ENCODE measurements at places on chromosomes 4 and X.

GRCh38 chr4:98110929-98111328 lies 32.3 kb downstream of the STPG2 start:
- no peak for DNase-seq

- DNase-seq: no peak
Observed at GRCh38 chr4:151860561-151861093, 99.8 kb upstream of the GATB start.

- no peak for DNase-seq
Observed at GRCh38 chr4:41645728-41646390, 102.7 kb downstream of the PHOX2B start.

GRCh38 chr4:3225936-3226335 lies 23.0 kb upstream of the MSANTD1 start:
- DNase-seq: no peak

DNA sequence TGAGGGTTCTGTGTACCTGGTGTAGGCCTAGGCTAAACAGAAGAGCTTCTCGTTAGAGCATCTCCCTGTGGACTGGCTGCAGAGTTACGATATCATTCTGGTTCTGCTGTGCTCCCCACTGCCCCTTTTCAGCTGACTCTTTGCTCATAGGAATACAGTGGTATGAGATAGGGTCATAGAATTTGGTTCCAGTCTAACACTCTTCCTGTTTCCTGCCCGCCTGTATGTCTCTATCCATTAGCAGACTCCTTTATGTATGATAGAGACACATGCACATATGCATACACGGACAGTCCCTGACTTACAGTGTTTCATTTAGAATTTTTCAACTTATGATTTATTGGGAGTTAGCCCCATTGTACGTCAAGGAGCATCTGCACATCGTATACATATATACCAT lies 15.3 kb downstream of the RNF4 start:
- no peak for DNase-seq

- no peak for DNase-seq
Observed at GRCh38 chr4:72777436-72777835, 208.4 kb upstream of the ADAMTS3 start.

- DNase-seq: no peak
Observed at GRCh38 chrX:47186096-47186740, 7.4 kb upstream of the UBA1 start.

DNA sequence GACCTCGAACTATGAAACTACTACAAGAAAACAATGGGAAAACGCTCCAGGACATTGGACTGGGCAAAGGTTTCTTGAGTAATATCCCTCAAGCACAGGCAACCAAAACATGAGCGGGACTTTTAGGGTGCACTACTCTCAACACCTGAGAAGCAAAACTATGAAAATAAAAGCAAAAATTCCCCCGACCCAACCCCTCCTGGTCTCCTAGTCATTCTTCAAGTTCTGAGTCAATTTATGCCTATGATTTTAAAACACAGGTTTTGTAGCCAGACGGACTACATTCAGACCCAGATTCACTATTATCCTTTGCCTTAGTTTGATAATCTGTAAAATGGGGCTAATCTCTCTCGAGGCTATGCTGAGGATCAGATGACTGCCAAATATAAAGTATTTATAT lies 97.0 kb downstream of the SOWAHB start:
- DNase-seq: no peak

- peak; percentile 66 for DNase-seq
Observed at GRCh38 chr4:112167794-112168193, 22.5 kb downstream of the FAM241A start.

DNA sequence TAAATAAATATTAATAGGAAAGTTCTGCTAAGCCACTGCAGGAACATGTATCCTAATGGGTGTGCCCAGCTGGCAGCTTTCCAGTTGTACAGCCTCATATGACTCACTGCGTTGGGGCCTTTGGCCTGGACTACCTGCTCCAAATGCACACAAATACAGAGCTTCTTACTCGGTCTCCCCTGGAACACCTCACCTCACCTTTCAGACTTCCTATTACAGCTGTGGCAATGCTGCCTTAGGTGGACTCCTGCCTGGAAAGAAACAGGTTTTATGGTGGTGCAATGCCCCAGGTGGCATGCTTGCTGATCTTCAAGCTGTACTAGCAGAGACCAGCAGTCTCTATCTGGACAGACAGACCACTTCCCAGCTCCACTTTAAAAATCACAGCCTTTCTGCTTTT lies 85.7 kb upstream of the EXOC1L start:
- DNase-seq: peak; percentile 89

DNA sequence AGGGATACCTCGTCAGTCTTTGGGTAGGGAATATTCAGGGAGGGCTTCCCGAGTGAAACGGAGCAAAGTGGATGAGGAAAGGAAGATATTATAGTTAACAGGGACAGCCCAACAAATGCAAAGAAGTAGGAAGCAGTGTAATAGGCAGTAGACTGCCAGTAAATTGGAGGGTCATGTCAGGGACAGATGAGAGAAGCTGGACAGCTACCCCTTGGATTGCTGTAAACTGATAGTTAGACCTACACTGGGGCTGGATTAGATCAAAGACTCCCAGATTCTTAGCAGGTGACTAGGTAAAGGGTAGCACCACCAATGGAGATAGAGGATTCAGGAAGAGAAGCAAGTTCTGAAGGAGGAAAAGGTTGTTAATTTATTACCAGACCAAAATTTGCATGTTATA lies 48.0 kb downstream of the NPNT start:
- DNase-seq: no peak

- DNase-seq: peak; percentile 8
Observed at GRCh38 chr4:151356510-151356909, 31.1 kb upstream of the SH3D19 start.

- DNase-seq: no peak
Observed at GRCh38 chr4:78627966-78628678, 76.6 kb downstream of the ANXA3 start.

- DNase-seq: no peak
Observed at GRCh38 chr4:78361621-78362120, 189.9 kb upstream of the ANXA3 start.

- no peak for DNase-seq
Observed at GRCh38 chr4:89712141-89712540, 124.8 kb downstream of the SNCA start.

DNA sequence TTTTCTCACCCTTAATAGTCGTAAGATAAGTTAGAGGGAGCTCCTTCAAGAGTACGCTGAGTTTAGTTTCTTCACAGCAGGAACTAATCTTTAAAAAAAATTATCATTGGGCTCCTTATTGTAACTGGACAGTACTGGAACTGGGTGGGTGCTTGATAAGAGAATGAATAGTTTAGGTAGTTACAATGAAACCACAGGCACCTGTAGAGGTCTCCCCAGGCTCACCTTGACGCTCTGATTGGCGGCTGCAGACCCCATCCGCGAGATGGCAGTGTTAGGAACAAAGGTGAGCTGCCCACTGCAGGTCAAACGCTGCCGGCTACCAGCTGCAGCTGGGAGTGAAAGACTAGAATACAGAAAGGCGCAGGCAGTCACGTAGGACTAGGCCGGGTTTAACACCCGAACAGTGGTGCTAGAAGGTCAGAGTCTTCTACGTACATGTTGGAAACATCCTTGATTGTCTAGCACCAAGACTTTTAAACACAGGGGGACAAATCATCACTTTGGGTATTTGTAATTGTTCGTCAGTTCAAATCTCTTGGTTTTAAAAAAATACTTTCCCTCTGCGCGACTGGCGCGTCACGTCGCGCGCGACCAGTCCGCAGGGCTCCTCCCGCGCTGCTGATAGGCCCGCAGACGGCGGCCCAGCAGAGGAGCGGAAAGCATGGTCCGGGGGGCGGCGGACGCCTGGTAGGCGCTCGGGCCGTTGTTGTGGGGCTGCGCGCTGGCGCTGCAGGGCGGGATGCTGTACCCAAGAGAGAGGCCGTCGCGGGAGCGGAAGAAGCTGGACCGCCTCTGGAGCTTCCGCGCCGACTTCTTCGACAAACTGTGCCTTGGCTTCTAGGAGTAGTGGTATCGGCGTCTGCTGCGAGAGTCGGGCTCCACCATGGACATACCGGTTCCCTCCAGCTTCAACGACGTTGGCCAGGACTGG lies 45.6 kb downstream of the SMARCA5 start:
- DNase-seq: no peak

GRCh38 chr4:165177725-165178666 lies 29.4 kb upstream of the KLHL2 start:
- DNase-seq: no peak

DNA sequence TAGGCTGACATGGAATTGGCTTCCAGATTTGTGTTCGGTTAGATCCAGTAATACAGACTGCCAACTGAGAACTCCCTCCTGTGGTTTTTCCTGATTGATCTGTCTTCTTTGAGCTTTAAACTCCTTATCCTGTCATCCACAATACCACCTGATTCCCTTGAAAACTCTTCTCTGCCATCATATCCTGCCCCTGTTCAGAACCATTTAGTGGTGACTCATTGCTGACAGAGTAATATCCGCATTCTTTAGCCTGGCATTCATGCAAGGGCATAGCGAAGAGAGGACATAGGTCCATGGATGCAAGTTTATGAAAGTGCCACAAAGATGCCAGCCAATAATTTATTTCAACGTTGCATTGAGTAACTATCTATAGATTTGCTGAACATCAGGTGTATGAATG lies 76.6 kb downstream of the ITIH6 start:
- DNase-seq: peak; percentile 34

- DNase-seq: no peak
Observed at GRCh38 chrX:102712981-102713625, 855 bp downstream of the GPRASP2 start.

GRCh38 chr4:41135801-41136200 lies 78.5 kb downstream of the APBB2 start:
- no peak for DNase-seq

DNA sequence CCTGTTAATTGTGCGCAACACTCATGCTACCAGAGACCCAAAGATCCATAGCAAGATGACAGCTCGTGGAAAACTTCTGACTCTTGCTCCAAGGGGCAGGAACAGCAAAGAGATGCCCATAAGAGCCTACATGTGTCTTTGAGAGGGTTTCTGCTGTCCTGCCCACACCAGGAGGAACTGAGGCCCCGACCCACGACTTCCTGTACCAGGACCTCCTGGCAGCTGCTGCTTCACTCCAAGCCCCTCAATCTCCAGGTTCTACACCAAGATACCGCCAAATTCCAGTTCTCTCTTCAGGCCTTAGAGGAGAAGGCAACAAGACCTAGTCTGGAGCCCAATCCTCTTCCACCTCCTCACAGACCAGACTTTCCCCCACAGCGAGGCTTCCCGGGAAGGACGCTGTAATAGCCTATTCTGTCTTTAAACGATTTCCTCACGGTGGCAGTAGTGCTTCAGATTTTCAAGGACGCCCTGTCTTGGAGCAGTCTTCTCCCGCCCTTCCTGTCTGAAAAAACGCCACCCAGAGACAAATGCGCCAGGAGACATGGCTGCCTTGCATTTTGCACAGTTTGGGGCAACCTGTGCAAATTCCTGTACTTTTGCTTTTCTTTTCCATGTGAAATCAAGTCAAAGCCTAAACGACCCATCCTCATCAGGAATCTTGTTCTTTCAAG lies 230.2 kb upstream of the STK26 start:
- no peak for DNase-seq

- peak; percentile 77 for DNase-seq
Observed at GRCh38 chr4:73867783-73868182, 1.4 kb upstream of the CXCL1 start.

DNA sequence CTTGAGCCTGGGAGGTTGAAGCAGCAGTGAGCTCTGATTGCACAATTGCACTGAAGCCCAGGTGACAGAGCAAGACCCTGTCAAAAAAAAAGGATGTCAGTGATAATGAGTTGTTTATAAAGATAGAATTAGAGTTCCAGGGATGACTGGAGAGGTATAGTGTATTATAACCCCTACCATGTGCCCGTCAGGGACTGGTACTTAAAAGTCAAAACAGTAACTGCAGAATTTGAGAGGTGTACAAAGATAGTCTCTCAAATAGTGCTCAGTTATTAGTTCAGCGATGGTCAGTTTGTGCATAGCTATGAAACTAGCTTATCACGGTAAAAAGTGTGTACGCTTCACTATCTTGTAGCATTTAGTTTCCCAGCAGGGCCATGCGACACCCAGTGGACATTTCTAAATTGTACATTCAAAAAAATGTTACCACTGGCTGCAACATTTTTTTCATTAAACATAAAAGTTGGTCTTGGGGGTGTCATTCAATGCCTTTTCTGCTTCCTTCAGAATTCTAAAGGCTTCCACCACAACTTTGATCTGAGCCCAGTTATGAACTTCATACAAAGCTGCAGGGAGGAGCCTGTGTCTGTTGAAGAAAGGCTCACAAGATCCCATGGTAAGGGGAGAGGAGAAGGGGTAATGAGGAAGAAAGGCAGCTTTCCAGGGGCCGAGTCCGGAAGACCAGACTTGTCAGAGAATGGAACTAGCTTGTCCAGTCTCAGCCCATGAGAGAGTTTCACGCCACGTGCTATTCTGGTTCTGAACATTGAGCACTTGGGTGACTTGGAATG lies 9.2 kb upstream of the GYG2 start:
- no peak for DNase-seq

GRCh38 chr4:53854991-53855568 lies 209.3 kb downstream of the CHIC2 start:
- DNase-seq: peak; percentile 36

DNA sequence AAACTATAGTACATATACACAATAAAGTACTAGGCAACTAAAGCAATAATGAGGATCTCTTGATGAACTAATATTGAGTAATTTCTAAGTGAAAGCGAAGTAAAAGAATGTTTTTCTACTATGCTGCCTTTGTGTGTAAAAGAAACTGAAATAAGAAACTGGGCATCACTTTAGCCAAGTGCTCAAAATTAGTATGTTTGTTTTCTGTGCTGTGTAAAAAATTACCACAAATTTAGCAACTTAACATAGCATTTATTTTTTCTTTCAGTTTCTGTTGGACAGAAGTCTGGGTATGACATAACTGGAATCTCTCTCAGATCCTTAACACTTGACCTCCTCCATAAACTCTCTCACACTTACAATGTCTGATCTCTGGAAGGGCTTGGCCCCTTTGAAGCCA lies 687.1 kb upstream of the MAGEB2 start:
- no peak for DNase-seq

- no peak for DNase-seq
Observed at GRCh38 chrX:140701480-140701879, 8.1 kb upstream of the LINC00632 start.

DNA sequence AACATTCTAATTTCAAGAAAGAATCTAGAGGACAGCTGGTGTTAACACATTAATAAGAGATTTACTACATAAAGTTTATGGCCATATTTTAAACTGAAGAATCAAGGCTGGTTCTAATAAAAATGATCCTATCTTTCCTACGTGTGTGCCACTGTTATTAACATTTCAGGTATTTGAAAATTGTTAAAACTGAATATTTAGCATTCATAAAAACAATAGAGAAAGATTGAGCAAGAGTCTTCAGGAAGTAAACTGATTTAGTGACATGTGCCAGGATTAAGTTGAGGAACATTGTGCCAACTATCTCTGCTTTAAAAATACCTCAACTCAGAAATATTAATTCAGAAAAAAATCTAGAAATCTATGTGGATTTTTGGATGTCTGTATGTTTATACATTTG lies 810.1 kb downstream of the FAT4 start:
- DNase-seq: no peak

DNA sequence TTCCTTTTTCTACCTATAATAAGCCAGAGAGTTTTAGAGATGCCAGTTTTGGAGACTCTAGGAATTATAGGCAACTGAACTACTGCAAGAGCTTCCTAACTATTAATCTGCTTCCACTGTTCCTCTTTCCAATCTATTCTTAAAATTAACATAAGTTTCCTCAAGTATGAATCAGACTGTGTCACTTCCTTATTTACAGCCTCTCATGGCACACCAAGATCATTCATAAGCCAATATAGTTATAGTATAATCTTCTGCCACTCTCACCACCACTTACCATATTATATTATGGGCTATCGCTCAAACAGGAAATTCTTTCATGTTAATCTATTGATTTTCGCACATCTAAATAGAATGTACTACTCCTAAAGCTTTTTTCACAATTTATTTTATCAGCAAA lies 383.5 kb downstream of the STPG2 start:
- no peak for DNase-seq
